Stimulated activated CD4-positive, alpha-beta T cell treated with anti-CD3 and anti-CD28 coated beads, TNF-alpha, amount 100 ng/mL, for 48 hours (primary cell): ENCODE measurements at places on chromosomes 16 and 17.

DNA sequence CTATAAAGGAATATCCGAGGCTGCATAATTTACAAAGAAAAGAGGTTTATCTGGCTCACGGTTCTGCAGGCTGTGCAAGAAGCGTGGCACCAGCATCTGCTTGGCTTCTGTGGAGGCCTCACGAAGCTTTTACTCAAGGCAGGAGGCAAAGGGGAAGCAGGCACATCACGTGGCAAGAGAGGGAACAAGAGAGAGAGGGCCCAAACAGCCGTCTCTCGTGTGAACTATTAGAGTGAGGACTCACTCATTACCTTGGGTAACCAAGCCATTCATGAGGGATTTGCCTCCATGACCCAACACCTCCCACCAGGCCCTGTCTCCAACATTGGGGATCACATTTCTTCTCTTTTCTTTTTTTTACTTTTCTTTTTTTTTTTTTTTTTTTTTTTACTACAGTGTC lies 7.5 kb upstream of the ALKBH5 start:
- DNase-seq, result no peak

GRCh38 chr16:25110387-25110947 lies 1.1 kb upstream of the LCMT1 start:
- no peak for DNase-seq

DNA sequence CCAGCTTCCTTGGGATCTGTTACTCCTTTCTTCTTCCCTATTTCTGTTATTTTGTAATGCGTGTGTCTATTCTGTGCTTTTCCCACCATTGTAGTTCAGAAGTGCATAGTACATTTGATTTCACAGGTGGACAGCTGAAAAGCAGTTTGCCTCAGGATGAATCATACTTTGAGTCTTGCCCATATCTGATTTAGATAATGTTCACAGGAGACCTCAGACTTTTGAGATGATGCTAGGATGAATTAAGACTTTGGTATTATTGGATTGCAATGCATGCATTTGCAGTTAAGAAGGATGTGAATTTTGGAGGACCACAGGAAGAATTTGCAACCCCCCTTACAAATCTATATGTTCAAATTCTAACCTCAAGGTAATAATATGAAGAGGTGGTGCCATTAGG lies 769.6 kb downstream of the CDH11 start:
- no peak for DNase-seq

GRCh38 chr17:33038740-33039139 lies 47.1 kb downstream of the SPACA3 start:
- DNase-seq, result no peak

- no peak for DNase-seq
Observed at GRCh38 chr17:8384801-8385378, 1.9 kb upstream of the RPL26 start.

DNA sequence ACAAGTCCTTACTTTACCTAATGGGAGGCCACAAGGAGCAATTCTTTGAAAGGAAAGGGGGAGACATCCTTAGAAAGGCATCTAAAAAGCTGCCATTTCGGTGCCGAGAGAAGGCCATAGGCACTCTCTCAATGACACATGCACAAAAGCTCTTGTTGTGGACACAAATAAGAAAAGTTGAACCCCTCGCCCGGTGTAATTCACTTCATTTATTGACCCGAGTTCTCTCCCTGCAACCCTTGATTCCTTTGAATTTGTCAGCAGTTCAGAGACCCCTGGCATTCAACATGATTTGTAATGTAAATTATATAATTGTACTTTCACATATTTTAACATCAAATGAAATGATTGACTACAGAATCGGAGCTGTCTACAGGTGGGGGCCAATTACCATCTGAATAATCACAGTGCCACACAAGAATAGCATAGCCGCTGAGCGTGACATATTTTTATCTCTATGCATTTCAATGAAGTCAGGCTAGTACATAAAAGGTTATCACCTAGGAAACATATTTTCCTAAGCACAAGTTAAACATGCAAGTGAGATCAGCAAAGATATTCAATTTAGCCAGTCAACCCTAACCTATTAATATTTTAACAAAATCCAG lies 66.7 kb downstream of the IRX6 start:
- DNase-seq, result no peak

DNA sequence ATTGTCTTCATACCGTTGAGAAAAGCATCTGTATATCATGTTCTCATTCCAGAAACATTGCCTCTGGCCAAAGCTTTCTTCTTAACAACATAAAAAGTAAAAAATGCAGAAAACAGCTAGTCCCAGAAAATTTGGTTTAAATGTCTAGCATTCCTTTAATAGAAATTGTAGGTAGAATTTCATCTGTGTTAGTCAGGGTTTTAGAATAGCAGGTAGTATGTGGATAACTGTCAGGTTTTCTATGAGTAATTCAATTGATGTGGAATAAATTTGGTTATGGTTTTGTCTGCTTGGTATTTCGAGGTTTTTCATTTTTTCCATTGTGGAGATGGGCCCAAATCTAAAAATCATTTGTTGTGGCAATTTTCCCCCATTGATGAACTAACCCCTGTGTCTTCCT lies 616.7 kb downstream of the KCNJ2 start:
- DNase-seq, result no peak

DNA sequence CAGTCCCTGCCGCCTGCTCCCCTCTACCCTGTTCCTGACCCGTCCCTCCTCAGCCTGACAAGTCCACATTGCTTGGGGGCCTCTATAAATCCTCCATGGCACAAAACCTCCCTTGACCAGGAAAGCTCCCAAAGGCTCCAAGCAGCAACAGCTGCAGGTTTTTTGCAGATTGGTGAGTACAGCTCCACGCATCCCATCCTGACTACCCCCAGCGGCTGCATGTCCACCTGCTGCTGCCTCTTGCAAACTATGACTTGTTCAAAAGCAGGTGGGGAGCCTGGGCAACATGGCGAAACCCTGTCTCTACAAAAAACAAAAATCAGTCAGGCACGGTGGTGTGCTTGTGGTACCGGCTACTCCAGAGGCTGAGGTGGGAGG lies 122.8 kb downstream of the ANKRD11 start:
- no peak for DNase-seq

GRCh38 chr17:42683407-42684034 lies 1.2 kb downstream of the CNTNAP1 start:
- no peak for DNase-seq

- no peak for DNase-seq
Observed at GRCh38 chr17:59266745-59267144, 46.4 kb downstream of the GDPD1 start.

DNA sequence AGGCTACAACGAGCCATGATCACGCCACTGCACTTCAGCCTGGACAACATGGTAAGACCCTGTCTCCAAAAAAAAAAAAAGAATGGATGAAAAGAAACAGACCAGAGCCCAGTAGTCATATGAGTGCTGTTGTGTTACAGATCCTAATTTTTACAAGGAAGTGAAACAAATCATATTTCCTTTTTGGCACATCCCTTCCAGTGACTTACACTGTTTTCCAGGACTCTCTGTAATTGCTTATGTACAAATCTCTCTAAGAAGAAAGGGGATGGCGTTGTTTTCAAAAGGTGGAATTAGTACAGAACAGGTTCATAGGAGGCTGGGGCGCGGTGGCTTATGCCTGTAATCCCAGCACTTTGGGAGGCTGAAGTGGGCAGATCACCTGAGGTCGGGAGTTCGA lies 19.8 kb upstream of the ZNF594 start:
- no peak for DNase-seq

DNA sequence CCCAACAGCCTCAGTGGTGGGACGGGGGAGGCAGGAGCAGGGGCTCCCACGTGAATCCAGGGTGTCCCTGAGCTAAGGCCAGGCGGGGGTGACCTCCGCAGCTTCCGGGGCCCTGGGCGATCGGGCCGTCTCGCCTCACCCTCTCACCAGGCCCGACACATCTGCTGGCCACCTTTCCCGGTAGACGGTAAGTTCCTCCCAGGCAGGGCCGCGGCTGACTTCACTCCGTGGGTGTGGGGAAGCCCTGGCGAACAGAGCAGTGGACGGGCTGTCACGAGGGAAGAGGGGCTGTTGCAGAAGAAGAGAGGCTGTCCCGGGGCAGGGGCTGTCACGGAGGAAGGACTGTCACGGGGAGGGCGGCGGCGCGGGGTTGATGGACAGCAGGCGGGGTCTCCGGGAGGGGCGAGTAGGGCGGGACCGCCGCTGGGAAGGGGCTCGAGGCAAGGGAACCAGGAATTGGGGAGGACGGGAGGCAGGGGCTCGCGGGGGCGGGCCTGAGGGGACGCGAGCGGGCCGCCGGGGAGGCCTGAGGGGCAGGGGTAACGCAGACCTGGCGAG lies 498 bp downstream of the PKMYT1 start:
- DNase-seq, result no peak

DNA sequence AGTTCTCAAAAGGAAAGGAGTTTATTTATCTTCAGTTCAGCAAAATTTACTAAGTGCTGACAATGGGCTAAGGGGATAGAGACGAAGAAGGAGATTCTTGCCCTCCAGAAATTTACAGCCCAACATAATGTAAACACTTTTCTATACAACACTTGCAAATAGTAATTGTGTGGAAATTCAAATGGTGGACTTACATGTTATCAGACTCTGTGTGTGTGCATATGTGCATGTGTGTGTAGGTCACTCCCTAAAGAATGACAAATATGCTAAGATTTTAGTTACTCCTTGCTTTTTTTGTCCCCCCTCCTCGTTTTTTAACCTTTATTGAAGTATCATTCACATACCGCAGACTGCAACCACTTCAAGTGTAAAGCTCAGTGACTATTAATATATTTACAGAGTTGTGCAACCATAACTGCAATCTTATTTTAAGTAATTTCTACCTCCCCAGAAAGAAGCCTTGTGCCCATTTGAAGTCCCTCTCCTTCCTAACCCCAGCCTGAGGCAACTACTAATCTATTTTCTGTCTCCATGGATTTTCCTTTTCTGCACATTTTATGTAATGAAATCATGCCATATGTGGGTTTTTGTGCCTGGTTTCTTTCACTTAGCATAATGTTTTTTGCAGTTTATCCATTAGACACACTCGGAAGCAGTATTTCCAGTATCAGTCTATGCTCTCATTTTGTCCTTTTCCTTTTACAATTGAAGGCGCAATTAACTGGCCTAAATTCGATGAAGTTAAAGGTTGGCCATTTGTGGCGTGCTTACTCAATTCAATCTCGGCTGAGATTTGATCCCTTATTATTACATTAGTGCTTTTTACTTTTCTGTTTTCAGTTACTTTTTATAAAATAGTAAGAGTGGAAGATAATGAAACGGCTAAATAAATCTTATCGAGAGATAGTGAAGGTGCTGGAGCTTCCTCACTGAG lies 318.4 kb downstream of the HAPSTR1 start:
- no peak for DNase-seq

DNA sequence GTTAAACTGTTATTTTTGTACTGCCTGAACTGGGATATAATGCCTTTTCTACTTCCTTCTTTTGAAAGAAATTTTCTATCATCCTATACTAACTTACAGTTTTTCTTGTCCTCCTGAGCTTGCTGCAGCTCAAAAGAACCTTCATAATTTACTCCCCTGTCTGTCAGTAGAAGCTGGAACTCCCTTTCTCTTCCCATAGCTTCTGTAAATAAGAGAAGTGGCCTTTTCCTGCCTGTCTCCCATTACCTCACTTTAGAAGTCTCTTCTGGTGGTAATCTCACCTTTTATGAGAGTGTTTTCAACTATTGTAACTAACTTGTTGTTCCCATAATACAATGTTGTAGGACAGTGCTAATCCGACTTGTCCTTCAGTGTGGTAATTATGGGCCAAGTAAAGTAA lies 246.7 kb upstream of the TBX2 start:
- DNase-seq, result no peak

DNA sequence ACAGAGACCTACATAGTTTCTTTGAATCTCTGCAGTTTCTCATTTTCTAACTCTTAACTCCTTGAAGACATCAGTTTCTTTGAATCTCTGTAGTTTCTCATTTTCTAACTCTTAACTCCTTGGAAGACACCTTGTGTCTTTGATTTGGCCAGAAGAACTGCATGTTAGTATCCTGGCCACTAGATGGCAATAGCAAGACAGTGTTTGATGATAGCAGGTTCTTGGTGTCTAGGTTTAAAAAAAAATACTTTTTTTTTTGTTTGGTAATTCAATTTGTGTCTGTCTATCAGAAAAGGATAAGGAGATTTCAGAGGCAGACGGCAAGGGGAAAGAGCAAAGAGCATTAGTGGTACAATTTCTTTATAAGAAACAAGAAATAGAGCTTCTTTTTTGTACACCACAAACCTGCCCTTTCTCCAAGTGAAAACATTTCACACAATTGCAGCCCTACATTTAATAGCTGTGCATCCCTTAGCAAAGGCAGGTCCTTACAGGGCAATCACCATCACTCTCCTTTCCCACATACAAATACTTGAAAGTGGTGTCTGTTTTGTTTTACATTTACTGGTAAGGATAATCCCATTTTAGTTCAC lies 1324.9 kb upstream of the CDH8 start:
- no peak for DNase-seq

- DNase-seq, result no peak
Observed at GRCh38 chr17:56313201-56313600, 159.9 kb downstream of the ANKFN1 start.

GRCh38 chr16:69909760-69910159 lies 41.4 kb upstream of the CLEC18A start:
- DNase-seq, result no peak

- DNase-seq, result no peak
Observed at GRCh38 chr16:9205661-9206060, 114.2 kb downstream of the HAPSTR1 start.

DNA sequence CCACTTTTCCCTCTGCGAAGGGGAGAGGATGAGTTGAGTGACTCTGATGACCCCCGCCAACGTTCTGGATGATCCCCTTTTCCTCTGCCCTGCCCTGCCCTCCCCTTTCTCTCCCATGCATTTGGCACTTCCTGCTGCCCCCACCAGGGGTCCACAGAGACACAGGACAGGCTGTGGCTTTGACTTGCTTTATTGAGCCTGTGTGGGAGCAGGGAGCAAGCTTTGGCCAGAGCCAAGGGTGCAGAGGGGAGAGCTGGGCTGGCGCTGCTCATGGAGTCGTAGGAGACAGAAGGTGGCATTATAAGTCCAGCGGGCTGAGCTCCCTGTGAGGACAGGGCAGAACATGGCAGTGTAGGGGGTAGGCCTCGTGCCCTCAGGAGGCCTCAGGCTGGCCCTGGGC lies 1.6 kb downstream of the PPY start:
- no peak for DNase-seq

- DNase-seq, result no peak
Observed at GRCh38 chr17:31061678-31062077, 33.1 kb upstream of the NF1 start.

DNA sequence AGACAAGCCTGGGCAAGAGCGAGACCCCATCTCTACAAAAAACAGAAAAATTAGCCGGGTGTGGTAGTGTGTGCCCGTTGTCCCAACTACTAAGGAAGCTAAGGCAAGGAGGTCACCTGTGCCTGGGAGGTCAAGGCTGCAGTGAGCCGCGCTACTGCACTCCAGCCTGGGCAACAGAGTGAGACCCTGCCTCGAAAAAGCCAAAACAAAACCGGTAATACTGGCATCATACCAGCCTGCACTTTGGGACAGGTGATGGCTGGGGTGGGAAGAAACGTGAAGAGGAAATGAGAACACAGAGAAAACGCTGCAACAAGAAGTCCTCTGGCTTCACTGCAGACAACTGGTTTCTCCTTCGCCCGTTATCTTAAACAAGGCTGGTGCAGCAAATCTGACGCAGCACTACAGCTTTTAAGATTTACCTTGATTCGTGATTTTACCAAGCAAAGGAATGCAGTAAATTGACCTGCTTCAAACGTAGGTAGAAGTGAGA lies 725 bp upstream of the CASC3 start:
- DNase-seq, result no peak
